ENCODE measurements at places on chromosomes 12 and 14.

DNA sequence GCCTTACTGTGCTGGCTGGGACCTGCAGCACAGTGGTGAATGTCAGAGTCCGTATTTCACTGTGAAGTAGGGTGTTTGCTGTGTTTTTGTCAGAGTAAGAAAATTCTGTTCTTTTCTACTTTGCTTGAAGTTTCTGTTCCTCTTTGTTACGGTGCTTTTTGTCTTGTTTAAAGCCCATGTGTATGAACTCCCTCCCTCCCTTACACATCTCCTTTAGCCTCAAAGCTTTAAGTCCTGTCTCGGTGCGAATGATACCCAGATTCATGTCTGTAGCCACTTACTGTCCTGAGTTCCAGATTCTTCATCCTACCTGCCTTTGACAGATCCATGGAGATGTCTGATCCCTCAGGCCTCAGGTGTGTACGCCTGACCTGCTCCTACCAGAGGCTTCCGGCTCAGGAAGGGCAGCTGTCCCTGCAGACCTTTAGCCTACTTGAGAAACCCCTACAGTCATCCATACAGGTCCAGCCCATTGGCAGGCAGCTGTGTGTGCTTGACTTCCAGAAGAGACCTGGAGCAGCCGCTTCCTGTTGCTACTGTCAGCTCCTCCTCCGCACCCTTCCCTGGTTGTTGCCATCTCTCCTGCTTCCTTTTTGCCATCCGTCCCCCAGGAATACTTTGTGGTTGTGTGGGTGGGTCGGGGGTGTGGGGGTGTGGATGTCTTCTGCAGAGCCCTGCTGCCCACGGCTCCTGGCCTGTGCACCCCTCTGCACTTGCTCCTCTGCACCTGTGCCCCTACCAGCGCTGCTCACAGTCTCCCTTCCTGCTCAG, 72.9 kb downstream of the DDX51 start:
- peak; percentile 54 for DNase-seq

- DNase-seq: no peak
These were observed 167.0 kb upstream of the PLXNC1 start for GRCh38 chr12:93981411-93981810.

GRCh38 chr14:82223276-82223675, 689.6 kb upstream of the SEL1L start:
- no peak for DNase-seq

DNA sequence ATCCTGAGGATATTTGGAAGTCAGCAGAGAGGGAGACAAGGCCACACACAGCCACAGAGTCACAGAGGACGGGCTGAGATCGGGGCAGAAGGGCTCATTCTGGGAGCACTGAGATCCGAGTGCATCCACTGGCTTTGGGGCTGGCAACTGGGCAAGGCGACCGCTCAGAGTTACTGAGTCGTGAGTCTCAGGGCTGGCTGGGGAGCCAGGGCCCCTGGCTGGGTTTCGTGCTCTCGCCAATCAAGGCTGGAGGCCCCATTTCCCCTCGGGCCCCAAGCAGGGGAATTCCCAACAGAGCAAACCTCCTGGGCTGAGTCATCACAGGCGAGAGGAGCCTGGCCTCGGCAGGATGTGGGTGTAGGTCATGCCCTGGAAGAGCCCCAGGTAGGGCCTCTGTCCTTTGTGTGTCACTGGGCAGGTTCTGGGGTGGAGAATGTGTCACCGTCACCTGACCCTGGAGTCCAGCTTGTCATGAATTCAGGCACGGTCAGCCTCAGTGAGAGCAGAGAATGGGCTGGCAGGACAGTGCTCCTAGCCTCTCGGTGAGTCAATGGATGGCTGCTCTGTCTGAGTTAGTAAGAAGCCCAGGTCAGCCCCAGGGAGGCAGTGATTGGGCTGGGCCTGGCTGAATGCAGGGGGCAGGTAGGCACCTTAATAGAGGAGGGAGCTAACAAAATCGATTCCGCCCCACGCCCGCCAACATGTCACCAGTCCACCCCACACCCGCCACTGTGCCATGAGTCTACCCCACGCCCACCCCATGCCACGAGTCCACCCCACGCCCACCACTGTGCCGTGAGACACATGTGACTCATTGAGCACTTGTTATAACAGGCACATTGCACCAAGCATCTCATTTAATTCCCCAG, 16.9 kb downstream of the ASB2 start:
- DNase-seq: peak; percentile 82

- no peak for DNase-seq
These were observed 59.3 kb downstream of the PPP1R13B start for GRCh38 chr14:103788086-103788485.

- no peak for DNase-seq
These were observed 104.0 kb downstream of the VRK1 start for GRCh38 chr14:96901227-96901626.

GRCh38 chr12:10279937-10280336, 27.7 kb upstream of the KLRD1 start:
- DNase-seq: no peak
